ENCODE measurements at places on chromosomes 1 and 21.
A peak's percentile ranks its signal among the peaks of the same experiment; 100 is the strongest.

- DNase-seq = no peak
These were observed 230.8 kb upstream of the CHRM3 start for GRCh38 chr1:239155466-239156091.

- no peak for DNase-seq
These were observed 87.9 kb downstream of the SUSD4 start for GRCh38 chr1:223276029-223276428.

DNA sequence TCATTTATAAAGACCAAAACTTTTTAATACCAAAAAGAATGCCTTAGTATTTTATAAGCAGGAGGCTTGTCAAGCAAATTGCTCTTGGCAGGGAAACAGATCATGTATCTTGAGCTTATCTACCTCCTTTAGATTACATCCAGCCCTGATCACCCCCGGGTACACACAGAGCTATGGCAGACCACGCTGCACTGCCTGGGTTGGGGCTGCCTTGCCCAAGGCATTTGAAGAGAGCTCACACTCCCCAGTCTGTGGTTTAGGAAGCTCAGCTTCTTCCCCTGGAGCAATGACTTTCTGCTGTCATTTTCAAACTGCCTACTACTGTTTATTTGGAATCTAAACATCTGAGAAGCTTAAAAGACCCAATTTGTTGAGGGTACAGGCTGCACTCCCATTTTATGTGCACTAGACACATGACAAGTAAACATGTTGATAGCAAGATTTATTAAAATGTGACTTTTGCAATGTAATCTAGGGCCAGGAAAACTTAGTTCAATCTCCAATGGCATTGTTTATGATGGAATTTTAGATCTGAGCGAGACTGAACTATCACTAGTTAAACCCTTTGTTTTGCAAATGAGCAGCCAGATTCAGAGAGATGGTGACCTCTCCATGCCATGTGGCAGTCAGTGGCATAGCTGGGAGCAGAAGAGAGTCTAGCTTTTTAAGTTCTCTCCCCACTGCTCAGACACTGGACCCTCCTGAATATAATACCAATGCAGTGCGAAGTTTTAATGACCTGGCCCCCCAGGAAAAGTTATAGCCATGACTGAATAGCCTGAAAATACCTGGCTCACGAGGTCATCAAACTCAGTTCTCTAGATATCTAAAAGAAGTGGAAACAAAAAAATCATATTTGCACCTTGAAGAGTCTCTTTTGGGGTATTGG is 214.9 kb downstream of the HLX start:
- no peak for DNase-seq

- DNase-seq = peak; percentile 79
These were observed 31.9 kb downstream of the SLC1A7 start for GRCh38 chr1:53110370-53111072.

GRCh38 chr21:33973268-33973667 is 57.7 kb upstream of the ATP5PO start:
- no peak for DNase-seq

DNA sequence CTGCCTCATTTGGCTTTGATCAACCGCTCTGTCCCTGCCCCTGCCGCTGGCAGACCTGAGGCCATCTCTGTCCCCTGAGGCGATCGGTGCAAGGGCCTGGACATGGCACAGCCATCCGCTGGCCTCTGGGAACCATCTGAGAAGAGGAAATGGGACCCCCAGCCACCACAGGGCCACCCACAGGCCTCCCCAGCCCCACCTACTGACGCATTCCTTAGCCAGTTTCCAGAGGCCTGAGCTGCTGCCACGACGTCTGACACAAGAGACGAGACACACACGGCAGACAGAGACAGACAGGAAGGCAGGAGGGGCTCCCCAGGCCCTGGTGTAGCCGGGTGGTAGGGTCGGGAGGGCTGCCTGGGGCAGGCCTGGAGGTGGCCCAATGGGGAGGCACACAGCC is 37.3 kb upstream of the EDN2 start:
- peak; percentile 31 for DNase-seq

DNA sequence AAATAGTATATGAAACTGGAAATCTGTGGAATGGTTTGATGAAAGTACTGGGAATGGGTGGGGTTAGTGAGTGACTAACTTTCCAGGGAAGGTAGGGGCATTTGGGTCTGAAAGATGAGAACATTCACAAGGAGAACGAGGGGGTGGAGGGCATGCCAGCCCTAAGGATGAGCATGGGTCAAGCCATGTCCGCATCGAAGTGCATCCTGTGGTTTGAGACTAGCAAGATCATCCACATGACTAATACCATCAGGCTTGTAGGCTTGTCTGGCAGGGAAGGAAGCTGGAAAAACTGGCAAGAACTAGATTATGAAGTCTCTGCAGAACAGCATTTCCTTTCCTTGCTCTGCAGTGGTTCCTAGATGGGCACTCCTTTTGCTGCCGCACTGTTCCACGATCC is 70.4 kb upstream of the UBE2U start:
- DNase-seq = peak; percentile 88

DNA sequence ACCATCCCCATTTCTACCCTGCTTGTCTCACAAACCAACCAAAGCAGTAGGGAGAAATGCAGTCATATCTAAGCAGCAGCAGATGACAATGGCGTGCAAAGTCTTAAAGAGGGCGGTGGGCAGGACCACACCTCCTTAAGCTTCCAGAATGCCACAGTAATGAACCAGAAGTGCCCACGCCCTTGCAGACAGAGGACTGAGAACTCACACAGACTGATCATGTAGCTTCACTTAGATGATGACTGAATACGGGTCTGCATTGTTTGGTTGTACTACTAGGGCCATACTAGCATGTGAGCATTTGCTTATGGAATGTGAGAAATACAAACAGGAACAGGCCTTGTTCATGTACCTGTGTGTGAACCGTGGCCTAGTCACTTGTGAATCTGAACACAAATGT is 246.0 kb downstream of the RPS6KC1 start:
- no peak for DNase-seq

DNA sequence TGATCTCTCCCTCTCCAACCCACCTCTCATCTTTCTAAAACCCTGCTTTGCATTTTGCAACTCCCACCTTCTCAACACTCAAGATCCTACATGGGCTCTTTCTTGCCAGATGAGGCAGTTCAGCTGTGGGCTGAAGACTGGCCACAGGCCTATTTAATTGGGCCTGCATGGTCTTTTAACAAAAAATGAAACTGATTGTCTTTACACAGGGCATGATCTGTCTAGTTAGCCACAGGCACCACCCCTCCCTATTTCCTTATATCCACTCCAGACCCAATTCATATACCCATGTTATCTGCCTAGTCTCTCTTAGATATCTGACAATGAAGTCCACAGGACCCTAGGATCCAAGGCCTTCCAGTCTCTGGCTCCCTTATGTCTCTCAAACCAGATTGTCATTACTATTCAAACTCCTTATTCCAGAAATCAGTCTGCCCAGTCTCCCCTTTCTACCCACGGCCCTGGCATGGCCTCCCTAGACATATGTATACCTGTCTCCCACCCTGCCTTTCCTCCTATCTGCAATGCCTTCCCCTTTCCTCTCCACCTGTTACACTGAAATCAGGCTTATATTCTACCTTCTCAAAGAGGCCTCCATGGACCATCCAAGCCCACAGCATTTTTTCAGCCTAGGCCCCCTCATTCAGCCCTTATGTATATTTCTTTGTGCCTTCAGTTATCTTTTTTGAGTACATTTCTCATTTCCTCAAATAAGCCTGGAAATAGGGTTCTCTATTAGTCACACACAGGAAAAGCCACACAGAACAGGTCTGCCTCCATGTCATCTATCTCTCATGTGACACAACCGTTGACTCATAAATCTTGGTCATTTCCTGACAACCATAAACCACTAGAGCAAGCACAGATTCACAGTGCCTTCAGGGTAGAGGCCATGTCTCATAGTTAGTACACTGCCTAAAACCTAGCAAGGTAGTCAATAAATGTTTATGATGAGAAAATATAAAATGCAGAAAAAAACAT is 39.0 kb downstream of the LPAR3 start:
- DNase-seq = peak; percentile 69
